HCT116 (cell line): ENCODE measurements at places on chromosomes 3 and 15.

DNA sequence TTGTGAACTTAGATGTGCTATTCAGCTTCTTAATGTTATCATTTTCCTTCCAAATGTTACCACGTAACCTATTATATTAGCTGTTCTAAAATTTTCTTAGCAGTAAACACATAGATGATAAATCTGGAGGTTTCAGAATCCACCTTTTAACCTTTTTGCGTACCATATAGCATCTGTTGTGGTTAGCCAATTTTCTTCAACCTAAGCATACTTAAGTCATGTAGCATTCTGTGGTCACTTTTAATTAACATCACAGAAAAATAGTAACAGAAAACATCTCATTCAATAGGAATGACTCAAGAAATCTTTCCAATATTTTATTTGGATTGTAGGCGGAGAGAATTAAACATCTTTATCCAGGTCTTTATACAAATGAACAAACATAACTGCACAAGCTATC is 1465.3 kb upstream of the GBE1 start:
- no peak for DNase-seq

- DNase-seq, result no peak
Measured at GRCh38 chr3:63940389-63940757, 28.2 kb upstream of the SCAANT1 start.

DNA sequence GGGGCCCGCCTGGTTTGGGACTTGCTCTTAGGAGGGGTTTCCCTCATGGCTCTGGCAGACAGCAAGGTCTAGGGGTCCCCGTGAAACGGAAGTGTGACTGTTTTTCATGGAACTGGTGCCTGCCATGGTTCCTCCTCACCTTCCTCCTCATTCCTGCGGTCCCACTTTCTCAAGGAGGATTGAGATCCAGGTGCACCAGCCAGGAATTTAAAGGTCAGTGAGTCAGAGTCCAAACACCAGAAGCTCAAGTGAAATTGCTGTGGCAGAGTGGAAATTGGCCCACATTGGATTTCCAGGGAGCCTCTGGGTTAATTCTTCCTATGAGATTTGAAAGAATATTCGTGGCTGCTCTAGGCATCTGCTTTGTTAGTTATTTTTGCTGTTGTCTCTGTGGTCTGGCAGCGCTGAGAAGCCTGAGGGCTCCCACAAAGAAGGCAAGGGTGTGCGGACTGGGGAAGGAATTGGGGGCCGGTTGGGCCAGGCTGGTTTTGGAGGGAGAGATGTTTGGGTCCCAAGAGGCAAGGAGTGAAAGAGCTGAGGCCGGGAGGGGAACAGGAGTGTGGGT is 60.4 kb upstream of the TNFAIP8L3 start:
- DNase-seq, result no peak

GRCh38 chr15:51184627-51185026 is 89.9 kb upstream of the TNFAIP8L3 start:
- no peak for DNase-seq

- peak; percentile 76 for DNase-seq
Measured at GRCh38 chr15:35000511-35000910, 12.4 kb upstream of the ZNF770 start.

GRCh38 chr3:100159331-100160153 is 45.2 kb upstream of the FILIP1L start:
- no peak for DNase-seq
